NCI-H524 (cell line): ENCODE measurements at places on chromosomes 2 and 18.

GRCh38 chr2:204652063-204652462, 106.8 kb downstream of the PARD3B start:
- no peak for DNase-seq

DNA sequence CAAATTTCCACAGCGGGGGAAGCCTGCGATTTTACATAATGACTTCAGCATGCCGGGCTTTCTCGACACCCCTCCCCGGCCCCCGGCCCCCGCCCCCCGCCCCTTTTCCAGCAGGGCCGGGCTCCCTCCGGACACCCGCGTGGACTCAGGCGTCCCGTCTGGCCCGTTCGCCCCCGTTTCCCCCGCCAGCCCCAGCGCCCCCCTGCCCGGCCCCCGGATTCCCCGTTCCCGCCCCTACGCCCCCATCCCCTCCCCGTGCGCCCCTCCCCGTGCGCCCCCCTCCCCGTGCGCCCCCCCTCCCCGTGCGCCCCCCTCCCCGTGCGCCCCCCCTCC, 456 bp upstream of the NFATC1 start:
- no peak for DNase-seq

- DNase-seq, result no peak
Measured at GRCh38 chr2:200380091-200380561, 73.6 kb downstream of the SPATS2L start.

- DNase-seq, result no peak
Measured at GRCh38 chr2:27973592-27973991, 83.1 kb downstream of the BABAM2 start.

DNA sequence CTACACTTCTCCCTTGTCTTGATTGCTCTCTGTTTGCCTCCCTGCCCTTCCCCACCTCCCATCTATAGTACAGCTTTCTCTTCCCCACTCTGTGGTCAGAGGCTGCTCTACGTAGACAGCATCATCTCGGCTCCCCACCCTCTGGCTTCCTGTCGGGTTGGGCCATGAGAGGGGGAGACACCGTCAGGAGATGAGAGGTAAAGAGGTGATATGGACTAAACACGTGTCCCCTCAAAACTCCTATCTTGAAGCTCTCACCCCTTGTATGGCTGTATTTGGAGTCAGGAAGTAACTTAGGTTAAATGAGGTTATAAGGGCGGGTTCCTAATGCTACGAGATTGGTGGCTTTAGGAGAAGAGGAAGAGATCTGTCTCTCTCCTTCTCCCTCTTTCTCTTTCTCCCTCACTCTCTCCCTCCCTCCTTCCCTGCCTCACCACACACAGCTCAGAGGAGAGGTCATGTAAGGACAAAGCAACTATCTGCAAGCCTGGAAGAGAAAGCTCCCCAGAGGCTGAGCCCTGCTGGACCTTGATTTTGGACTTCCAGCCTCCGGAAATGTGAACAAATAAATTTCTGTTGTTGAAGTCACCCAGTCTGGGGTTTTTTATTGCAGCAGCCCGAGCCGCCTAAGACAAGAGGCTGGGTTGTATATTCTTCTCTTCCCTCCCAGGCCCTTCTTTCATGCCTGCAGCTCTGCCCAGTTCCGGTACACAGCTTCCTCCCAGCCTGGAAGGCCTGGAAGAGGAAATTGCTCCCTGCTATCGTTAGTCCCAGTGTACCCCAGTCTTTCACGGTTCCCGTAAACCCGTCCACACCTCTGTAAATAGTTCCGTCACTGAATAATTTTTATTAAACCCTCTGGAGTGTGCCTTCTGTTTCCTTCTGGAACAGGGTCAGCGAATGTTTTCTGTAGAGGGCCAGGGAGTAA, 138.0 kb downstream of the AKAIN1 start:
- DNase-seq, result peak; percentile 54

DNA sequence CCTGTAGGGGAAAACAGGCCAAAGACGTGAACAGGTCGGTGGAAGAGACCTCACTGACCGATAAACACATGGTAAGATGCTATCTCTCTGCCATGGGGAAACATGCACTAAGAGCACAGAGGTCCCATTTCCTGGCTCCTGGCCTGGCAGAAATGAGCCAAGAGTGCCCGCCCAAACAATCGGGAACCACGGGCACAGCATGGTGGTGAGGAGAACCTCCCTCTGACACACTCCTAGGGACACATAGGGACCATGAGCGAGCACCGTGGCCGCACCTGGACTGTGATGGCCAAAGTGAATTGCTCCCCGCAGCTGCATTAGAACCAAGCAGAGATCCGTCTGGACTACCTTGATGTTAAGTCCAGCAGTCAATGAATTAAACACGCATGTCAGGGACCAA, 11.1 kb downstream of the HS6ST1 start:
- no peak for DNase-seq

GRCh38 chr2:85893428-85894258, 4.9 kb upstream of the ST3GAL5 start:
- DNase-seq, result no peak

DNA sequence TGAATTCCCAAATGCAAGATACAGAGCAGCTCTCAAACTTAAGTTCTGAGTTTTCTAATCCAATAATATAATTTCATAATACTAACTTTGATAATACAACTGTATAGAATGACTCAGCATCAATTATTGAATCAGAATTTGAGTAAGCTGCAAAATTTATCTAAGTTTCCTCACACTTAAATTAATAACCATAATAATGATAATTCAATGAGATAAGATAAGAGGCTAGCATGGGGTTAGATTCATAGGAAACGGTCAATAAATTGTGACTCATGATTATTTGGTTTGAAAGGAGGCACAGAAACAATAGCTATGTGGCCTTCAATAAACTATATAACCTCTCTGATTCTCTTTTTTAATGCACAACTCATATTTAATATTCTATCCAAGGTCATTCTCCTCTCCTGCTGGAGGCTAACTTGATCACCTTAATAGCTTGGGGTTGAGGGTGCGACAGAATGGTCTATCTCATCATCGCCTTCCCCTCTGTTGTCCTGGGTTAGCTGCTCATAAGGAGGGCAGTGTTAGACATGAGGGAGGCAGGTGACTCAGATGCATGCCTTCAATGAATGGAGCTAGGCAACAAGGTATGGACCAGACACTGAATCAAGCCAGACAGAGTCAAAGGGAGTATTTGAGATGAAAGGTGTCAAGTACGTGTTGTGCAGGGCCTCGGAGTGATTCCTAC, 36.2 kb upstream of the BMP10 start:
- no peak for DNase-seq

- no peak for DNase-seq
Measured at GRCh38 chr2:142188562-142188961, 57.7 kb upstream of the LRP1B start.

DNA sequence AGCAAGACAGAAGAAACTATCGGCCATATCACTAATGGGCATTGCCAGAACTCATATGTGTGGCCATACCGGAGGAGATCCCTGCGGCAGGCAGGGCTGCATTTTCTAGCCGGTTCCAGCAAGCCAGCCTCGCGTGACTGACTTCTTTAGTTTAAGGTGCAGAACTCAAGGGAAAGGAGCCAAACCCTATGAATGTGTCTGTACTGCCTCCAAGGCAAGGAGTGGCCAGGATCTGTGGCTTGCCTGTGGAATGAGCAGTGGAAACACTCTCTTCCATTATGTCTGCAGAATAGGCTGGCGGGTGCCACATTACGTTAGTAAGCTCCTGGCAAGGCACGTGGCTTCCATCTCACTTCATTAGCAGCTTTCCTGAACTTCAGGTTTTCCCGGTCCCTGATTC, 137.6 kb downstream of the ATL2 start:
- no peak for DNase-seq

DNA sequence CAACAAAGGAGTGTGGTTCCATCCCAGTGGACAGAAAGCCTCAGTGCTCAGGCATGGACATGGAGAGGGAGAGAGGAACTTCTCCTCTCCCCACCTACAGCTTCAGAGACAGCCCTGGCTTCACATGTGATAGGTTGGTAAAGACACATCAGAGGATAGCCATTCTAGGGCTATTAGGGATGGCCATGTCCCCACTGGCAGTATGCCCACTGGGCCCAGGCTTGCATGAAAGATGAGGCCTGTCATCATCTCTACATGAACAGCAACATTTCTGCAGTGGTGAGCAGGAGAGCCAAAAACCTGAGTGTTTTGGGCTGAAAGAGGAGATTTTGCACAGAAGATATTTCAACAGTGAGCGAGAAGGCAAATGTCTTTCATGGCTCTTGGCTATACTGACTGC, 517.2 kb downstream of the NR4A2 start:
- DNase-seq, result no peak

- no peak for DNase-seq
Measured at GRCh38 chr2:175136334-175137215, 31.4 kb downstream of the ATF2 start.

GRCh38 chr18:76374330-76375281, 120.4 kb downstream of the ZNF516 start:
- DNase-seq, result no peak

DNA sequence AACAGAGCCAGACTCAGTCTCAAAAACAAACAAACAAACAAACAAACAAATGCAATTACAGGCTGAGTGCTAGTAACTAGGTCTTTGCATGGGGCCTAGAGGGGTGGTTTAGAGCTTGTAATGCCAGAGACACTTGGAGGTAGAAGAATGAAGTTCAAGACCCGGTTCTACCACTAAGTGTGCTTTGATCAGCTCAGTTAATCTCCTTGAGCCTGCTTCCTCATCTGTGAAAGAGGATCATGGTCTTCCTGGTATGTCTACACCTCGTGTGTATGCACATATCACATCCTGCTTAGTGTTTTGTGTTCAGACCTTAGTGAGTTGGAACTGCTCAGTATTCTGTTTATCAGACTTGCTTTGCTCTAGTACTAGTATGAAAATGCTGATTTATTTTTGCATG, 4.8 kb upstream of the ATP6V1C2 start:
- DNase-seq, result no peak

GRCh38 chr2:114119862-114120261, 230.0 kb downstream of the ACTR3 start:
- no peak for DNase-seq

- no peak for DNase-seq
Measured at GRCh38 chr2:60867007-60867406, 14.4 kb upstream of the REL start.

DNA sequence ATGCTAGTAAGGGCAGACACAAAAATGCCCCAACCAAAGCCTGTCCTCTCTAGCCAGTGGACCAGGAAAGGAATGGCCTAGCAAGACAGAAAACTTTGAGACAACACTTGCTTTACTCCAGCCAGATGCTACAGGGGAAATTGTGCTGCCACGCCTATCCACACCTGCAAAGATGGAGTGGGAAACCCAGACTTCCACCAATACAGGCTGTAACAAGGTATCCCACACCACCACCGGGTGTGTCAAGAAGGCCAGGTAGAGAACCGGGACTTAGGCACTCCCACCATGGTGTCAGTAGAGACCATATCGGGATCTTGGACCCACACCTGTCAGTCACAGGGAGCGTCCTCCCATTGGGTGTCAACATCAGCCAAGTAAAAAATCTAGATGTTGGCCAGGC, 16.2 kb upstream of the ESPNL start:
- no peak for DNase-seq

DNA sequence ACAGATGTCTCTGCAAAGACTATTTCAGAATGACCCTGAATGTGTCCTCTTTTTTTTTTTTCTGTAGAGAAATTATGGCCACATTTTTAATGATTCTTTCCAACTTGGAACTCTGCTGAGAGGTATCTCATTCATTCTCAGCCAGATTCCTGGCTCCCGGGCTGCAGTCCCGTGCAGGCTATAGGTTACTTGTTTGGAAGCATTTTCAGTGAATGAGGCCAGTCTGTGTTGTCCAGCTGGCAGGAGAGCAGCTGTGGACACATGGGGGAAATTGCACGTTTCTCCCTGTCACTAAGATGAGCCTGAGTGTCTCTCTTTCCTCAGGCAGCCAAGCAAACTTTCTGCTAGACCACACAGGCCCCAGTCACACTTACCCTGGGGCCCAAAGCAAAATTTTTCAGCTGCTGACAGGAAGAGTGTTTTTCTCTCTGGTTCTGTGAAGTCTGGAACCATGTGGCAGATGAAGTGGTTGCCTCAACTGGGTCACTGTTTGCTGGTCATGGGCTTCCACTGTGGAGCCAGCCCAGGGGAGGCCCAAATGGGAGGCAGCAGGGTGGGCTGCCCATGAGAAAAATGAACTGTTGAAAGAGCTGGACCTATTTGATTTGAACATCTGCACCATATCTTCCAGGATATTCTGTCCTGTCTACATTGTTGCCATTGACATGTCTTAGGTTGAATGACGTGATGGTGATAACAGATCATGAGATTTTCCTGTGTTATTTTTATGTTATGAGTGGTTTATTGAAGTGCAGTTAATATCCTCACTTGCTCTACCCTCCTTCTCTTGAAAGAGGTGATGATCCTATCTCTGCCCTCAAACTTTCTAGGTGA, 431.2 kb downstream of the LPIN1 start:
- DNase-seq, result no peak

DNA sequence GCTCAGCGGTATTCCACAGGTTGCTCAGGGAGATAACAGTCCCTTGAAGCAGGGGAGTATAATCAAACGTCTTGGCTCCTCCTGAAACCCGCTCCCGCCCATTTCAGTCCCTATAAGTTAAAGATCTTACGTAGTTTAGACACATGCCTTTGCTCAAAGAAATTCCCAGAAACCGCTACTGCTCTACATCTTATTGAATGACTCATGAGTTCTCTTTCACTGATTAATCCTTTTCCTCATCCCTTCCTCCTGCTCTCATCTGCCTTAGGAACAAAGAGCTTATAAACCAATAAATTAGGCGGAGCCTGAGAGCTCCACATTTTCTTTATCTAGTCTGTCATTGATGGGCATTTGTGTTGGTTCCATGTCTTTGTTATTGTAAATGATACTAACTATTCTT, 4.2 kb upstream of the SERPINB4 start:
- no peak for DNase-seq

DNA sequence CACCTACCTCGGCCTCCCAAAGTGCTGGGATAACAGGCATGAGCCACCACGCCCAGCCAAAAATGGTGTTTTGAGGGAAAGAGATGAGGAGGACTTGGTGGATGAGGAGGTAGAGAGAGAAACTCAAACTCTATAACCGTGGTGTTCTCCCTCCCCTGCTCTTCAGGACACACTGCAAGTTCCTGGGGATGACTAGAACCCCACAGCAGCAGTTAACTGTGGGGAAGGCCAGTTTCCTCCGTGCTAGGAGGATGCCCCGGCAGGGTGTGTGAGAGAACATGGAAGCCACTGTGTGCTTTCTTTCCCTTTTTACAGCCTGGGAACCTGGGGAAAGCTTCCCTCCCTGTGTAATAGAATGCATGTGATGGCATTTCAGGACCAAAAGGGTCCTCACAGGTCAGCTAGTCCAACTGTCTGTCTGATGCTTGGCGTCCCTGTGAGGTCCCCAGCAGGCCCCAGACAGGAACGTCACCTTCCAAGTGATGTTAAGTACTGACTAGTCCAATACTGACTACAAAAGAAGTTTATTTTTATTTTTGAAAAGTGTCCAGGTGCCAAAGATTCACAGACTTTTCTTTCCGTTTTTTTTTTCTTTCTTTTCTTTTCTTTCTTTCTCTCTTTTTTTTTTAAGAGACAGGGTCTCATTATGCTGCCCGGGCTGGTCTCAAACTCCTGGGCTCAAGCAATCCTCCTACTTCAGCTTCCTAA, 38.9 kb downstream of the MYCN start:
- no peak for DNase-seq

DNA sequence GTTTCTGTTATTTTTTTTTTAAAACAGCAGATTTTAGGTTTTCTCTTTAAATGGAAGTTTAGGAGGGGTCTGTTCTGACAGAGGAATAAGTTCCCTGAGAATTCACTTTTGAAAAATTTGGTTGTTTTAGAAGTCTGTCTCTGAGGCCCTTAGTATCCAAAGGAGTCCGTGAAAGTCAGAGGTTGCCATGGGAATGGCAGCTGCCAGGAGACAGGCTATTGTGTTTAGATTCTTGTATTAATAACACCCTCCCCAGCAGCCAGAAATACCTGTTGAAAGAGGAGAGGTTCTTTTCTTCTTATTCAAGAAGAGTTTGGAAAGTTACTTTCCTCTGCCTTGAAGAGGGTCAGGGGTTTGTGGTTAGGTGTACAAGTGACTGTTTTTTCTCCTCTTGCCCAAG, 29.5 kb downstream of the TNP1 start:
- DNase-seq, result no peak
